Activated T-helper 1 cell treated with anti-CD3 and anti-CD28 coated beads, Interleukin-2, amount 50 U/mL, for 16 hours (primary cell): ENCODE measurements at places on chromosomes 2 and 18.
A peak's percentile ranks its signal among the peaks of the same experiment; 100 is the strongest.

- no peak for DNase-seq
Measured at GRCh38 chr18:23141104-23141999, 6.1 kb downstream of the CABLES1 start.

GRCh38 chr18:50453014-50453680 lies 78.3 kb downstream of the SKA1 start:
- no peak for DNase-seq

- DNase-seq = no peak
Measured at GRCh38 chr2:236309669-236310029, 45.4 kb upstream of the ASB18 start.

DNA sequence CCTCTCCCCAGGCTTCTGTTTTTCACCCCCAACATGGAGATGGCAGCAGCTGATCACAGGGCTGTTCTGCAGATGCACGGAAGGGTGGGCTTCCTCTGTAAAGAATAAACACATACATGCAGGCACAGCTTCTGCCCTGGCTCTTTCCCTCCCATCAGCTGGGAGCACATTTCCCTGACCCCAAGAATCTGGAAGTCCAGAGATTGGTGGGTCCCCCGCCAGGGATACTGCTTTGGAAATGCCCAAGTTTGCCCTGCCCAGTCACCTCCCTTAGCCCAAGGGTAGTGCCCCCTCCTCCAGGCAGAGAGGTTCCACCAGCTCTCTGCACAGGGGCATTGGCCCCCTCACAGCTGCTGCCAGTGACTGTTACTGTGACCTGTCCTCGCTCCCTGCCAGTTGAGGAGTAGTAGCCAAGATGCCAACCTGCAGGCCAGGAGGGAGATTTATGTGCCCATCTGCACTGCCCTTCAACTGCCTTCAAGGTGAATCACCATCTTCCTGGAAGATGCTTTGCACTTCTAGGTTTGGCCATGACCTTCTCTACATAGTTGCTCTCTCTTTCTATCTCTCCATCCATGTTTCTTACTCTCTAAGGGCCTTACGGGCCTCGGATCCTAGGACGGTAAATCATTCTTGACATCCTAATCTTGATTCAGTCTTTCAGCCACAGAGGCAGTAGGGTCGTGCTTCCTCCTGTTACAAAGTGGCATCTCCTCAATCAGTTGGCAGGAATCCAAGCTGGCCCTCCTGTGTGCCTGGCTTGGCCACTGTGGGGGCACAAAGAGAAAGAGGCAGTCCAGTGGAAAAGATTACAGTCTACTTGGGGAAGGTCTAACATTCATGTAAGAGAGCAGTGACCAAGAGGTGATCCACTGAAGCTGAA lies 121.8 kb downstream of the CTIF start:
- no peak for DNase-seq

GRCh38 chr2:1476617-1477195 lies 63.4 kb downstream of the TPO start:
- no peak for DNase-seq

DNA sequence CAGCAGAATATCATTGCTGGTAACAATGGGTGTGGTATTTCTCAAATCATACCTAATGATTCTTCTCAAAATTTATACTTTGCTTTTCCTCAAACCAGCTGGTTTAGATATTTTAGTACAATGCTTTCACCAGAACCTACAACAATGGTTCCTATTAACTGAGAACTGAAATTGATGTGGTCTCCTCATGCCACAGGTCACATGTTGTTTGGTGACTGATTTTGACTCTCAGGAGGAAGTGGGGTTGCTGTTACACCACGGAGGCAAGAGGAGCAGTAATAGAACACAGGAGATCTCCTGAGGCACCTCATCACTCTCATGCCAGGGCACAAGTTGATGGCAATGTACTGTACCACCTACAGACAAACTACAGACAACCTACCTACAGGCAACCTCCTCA lies 3.0 kb upstream of the CEP68 start:
- DNase-seq = no peak

DNA sequence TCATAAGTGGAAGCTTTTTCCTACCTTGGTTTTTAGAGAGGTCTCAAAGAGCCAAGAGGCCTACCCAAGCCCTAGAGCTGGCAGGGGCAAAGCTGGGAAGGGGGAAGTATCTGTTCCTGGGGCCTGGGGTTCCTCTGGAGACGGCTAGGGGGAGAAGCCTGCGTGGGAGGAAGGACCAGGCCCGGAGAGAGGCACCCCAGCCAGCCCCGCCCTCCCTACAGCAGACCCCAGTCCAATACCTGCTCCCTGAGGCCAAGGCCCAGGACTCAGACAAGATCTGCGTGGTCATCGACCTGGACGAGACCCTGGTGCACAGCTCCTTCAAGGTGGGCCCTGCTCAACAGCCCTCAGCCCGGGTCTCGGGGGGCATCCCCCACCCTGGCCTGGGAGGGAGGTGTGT lies 2.2 kb downstream of the CTDSP1 start:
- no peak for DNase-seq

DNA sequence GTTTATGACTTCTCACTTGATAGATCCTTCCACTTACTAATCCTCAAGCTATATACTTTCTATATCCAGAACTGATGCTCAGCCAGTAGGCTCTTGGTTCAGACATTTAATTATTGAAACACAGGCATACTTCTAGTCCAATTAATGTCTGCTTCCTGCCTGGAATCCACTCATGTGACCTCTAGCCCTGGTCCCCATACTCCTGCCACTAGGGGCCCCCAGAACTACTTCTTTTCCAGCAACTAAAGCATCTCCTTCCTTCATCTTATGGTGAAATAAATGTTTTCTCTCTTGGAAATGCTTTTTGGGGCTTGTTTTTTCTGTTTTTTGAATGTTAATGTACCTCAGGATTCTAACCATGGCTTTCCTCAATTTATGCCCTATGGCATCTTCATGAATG lies 527.6 kb downstream of the SATB2 start:
- no peak for DNase-seq

GRCh38 chr18:56391931-56392590 lies 246.3 kb downstream of the TXNL1 start:
- no peak for DNase-seq

- DNase-seq = no peak
Measured at GRCh38 chr2:149994057-149994728, 406.6 kb upstream of the MMADHC start.

- no peak for DNase-seq
Measured at GRCh38 chr2:160139991-160140390, 60.1 kb downstream of the ITGB6 start.

- peak; percentile 43 for DNase-seq
Measured at GRCh38 chr2:88627856-88628570, 749 bp upstream of the EIF2AK3 start.

GRCh38 chr18:51190000-51190399 lies 7.5 kb downstream of the MEX3C start:
- DNase-seq = no peak

- DNase-seq = no peak
Measured at GRCh38 chr2:233217892-233218377, 33.5 kb upstream of the ATG16L1 start.

GRCh38 chr2:238225911-238226697 lies 13.7 kb downstream of the HES6 start:
- no peak for DNase-seq
